ENCODE measurements at places on chromosomes 11 and 22. TPM values are rescaled to one million over a fixed set of nuclear protein-coding genes. Genes with fewer than 3 reads are reported as not detected.

DNA sequence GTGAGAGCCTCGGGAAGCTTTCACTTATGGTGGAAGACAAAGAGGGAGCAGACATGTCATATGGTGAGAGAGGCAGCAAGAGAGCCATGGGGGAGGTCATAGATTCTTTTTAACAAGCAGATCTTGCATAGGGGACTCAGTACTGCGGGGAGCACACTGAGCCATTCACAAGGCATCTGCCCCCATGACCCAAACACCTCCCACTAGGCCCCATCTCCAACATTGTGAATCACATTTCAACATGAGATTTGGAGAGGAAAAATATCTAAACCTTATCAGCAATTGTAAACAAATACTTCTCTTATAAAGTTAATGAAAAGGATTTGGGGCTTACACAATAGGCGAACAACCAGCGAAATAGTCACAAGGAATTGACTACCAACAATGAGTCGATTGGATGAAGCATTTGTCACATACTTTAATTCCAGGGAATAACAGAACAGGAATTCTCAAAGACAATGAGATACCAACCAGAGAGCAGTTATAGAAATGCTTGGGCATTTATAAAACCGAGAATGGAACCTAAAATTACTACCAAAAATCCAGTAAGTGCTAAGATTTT lies 7.3 kb downstream of the DDI1 start:
- ATAC-seq = no peak

DNA sequence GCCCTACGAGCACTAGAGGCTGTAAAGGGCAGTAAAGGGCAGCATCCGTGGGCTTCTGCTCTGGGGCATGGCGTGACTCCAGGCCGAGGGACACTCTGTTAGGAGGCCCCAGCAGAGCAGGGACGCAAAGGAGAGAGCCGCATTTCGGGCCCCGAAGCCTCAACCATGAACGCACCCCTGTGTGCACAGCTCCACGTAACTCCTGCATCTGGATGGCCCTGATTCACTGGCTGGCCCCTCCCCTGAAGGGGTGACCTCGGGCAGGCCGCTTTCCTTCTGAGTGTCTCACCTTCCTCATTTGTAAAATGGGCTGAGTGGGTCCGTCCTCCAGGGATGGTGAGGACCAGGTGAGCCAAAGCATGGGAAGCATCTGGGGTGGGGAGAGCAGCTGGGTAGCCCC lies 13.6 kb downstream of the SHISAL1 start:
- ATAC-seq = no peak

- ATAC-seq = no peak
Observed at GRCh38 chr11:10857459-10857708, 469 bp downstream of the ZBED5 start.

DNA sequence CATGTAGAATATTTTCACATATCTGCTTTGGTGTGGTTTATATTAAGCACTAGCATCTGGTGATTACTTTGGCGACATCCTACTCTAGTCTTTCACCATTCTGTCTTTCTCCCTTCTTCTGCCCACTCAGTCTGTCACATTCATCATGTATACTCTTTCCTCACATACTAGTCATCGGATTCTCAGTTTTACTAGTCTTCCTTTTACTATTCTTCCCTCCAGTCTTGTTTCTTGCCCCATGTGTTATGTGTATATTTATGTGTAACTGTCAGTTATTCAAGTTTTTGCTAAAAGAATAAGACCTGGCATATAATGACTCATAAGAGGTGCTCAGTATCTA lies 4.6 kb upstream of the DIXDC1 start:
- ATAC-seq = no peak

- no peak for ATAC-seq
Observed at GRCh38 chr11:34302046-34302921, 55.5 kb downstream of the ABTB2 start.

- ATAC-seq = no peak
Observed at GRCh38 chr11:73651661-73652045, 5.3 kb downstream of the PLEKHB1 start.

DNA sequence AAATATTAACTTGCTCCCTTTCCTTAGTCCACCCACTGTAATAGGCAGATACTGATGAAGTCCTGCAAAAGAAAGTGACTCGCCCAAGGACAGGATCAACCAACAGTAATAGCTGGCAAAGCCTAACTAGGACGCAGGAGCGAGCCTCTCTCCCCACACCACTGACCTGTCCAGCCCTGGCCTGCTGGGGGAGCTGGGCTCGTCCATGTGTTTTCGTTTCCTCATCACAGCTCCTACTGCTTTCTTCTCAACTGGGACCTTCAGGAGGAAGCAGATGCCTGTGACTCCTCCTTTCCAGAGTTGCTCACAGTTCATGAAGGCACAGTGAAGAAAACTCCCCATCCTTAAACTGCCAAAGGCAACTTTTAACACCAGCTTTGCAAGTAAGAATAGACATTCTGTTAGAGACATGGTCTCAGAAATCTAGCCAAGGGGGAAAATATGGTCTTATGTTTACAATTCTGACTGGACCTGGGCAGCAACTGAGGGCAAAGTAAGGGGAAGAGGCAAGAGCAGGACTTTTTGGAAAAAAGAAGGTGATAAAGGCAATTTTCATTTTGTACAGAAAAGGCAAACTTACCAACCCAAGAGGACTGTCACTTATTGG lies 11.6 kb upstream of the GPHA2 start:
- no peak for ATAC-seq

- no peak for ATAC-seq
Observed at GRCh38 chr22:23705358-23705757, 14.5 kb downstream of the RGL4 start.

GRCh38 chr11:75582506-75582894 lies 20.4 kb downstream of the SERPINH1 start:
- no peak for ATAC-seq

- ATAC-seq = no peak
Observed at GRCh38 chr22:46112405-46112804, 37.9 kb upstream of the PPARA start.

- no peak for ATAC-seq
Observed at GRCh38 chr22:48486558-48486957, 1341.1 kb downstream of the BRD1 start.

GRCh38 chr11:9029422-9029821 lies 25.6 kb upstream of the NRIP3 start:
- ATAC-seq = no peak

GRCh38 chr22:17884893-17885292 lies 110.6 kb upstream of the BID start:
- peak; percentile 88 for ATAC-seq

- peak; percentile 51 for ATAC-seq
Observed at GRCh38 chr11:102007567-102008437, 39.4 kb upstream of the CFAP300 start.

- ATAC-seq = no peak
Observed at GRCh38 chr22:26004477-26004876, 164.8 kb upstream of the SEZ6L start.

GRCh38 chr11:1310318-1310687 lies 871 bp upstream of the TOLLIP start:
- ATAC-seq = no peak

DNA sequence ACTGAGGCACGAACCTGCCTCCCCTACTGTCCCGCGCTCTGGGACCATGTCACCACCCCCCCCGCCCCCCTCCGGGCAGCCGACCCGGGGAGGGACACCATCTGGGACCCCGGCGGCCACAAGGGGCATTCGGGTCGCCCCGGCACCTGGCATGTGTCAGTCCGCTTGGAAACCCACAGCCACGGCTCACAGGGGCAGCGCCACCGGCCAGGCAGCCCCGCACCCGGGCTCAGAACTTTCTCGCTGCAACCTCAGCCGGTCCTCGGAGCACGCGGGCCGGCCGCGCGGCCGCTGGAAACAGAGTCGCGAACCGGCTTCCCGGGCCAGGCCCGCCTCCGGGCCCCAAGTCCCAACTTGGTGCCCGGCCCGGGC lies 159.9 kb upstream of the GRK3 start:
- ATAC-seq = no peak

GRCh38 chr11:70796648-70797227 lies 398.4 kb downstream of the CTTN start:
- peak; percentile 84 for ATAC-seq

DNA sequence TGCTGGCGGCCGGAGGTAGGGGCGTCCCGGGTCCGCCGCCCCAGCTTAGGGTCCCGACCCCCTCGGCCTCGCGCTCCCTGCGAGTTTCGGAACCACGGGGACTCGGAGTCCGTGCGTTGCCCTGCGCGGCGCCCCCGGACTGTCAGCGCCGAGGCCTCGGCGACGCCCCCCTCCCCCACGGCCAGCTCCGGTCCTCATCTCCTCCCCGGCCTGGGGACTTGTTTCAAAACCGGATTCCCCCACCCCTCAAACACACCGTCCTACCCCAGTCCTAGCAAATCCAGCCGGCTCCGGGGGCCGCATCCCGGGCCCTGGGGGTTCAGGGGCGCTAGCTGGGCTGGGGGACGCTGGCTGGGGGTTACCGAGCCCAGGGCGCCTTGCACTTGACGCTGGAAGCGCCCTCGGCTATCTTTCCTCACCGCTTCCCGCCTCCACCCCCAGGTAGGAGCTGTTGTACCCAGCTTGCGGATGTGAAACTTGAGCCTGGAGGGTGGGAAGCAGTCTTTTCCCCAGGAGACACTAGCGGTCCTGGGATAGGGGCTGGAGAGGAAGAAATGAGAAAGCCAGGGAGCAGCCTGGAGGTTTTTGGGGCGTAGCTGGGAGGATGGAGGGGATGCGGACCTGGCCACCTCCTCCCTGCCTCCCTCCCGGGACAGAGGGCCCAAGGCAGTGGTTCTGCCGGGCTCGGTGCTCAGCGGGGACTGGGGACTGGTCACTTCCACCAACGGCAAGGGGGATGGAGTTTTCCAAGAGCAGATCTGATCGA lies 550 bp downstream of the FBLN1 start:
- no peak for ATAC-seq

ABCC8 gene
- total RNA-seq = 10.0 TPM

SLC43A1 gene
- total RNA-seq = 2.0 TPM

RASL10A gene
- total RNA-seq = 0.53 TPM

C11orf21 gene
- total RNA-seq = 0.08 TPM

OR11H1 gene
- not detected for total RNA-seq

LRRC10B gene
- total RNA-seq = 2.5 TPM

OTOG gene
- total RNA-seq = 0.38 TPM

ZBTB44 gene
- total RNA-seq = 26.3 TPM
